ENCODE measurements at places on chromosomes 13 and 19. TPM values are rescaled to one million over a fixed set of nuclear protein-coding genes. Genes with fewer than 3 reads are reported as not detected.

DNA sequence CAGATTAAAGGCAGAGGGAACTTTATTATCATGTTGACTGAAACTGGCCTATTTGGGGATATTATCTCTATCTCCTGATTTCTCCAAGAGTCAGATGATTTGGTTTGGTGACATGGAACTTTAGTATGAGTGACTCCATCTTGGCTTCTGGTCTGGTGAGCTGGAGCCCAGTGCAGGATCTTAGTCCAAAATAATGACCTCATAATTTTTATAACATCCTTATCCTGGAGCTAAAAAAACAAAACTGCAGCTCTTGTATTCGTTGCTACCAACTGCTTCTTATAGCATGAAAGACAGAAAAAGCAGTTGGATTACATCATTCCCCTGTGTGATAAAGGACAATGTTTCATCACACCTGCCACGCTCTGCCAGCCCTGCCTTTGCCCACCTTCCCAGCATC is 39.3 kb upstream of the RNF17 start:
- H3K36me3 ChIP-seq, result no peaks in the 10 kb centered on the region
- no peaks in the 10 kb centered on the region for H3K4me1 ChIP-seq
- no peak overlapping the region for H3K27ac ChIP-seq
- no peak overlapping the region for H3K4me3 ChIP-seq
- H3K27me3 ChIP-seq, result no peaks in the 10 kb centered on the region

DNA sequence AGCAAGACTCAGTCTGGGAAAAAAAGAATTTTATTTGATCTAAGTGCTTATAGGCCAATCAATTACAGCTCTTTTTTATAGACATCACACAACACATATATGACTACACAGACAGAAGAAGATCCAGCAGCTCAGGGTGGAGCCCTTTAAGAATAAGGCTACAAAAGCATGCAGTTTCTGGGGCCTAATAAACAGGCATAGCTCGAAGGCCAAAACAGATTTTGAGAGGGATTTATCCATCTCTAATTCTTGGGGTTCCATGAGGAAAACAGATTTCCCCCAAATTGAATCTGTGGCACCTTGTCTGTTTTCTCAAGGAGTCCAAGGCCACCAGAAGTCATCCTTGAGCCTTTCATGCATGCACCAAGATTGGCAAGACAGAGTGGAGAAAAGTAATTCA is 3.9 kb upstream of the ZNF550 start:
- no peaks in the 10 kb centered on the region for H3K36me3 ChIP-seq
- no peak for DNase-seq
- H3K27me3 ChIP-seq, result no peaks in the 10 kb centered on the region
- no peak overlapping the region for H3K27ac ChIP-seq

DNA sequence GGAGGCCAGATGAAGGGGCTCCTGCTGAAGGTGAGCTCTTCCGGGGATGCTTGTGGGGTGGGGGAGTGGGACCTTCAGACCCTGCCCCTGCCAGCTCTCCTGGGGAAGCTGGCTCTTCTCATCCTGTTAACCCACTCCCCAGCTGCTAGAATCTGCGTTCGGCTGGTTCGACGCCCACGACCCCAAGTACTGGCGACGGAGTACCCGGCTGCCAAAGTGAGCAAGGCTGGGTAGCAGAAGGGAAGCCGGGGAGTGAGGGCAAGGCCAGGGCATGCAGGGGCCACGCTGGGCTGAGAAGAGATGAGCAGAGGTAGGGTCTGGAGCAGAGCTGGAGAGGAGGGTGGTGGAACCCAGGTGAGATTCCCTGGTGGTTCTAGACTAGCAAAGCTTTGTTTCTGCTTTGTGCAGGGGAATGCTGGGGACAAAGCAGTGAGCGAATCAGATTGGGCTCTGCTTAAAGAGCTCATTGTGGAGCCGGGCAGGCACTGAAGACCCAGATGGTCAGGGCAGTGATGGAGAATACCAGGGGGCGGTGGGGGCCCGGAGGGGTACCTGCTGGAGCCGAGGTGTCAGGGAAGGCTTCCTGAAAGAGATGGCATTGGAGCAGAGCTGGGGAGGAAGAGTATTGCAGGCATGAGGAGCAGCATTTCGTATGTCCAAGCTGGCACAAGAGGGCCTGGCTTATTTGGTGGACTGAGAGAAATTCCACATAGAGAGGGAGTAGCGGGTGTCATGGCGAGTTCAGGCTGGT is 10.3 kb downstream of the KMT2B start:
- no peak overlapping the region for H3K4me3 ChIP-seq
- H3K27me3 ChIP-seq, result no peaks in the 10 kb centered on the region
- H3K4me1 ChIP-seq, result no peaks in the 10 kb centered on the region
- no peak overlapping the region for H3K27ac ChIP-seq
- H3K36me3 ChIP-seq, result peaks cover 7% of the 10 kb centered on the region

GRCh38 chr13:40784540-40784939 is 4.9 kb upstream of the SLC25A15 start:
- no peak for DNase-seq
- no peaks in the 10 kb centered on the region for H3K36me3 ChIP-seq
- H3K4me3 ChIP-seq, result no peak overlapping the region
- no peaks in the 10 kb centered on the region for H3K27me3 ChIP-seq

Gene ATXN8OS
- not detected for total RNA-seq

Gene UNC13A
- total RNA-seq, result 0.10 TPM

Gene ALDH16A1
- total RNA-seq, result 65.8 TPM

Gene MED25
- total RNA-seq, result 123 TPM

All from B cell (primary cell).